Panc1 (cell line): ENCODE measurements at places on chromosomes 16 and 17.

DNA sequence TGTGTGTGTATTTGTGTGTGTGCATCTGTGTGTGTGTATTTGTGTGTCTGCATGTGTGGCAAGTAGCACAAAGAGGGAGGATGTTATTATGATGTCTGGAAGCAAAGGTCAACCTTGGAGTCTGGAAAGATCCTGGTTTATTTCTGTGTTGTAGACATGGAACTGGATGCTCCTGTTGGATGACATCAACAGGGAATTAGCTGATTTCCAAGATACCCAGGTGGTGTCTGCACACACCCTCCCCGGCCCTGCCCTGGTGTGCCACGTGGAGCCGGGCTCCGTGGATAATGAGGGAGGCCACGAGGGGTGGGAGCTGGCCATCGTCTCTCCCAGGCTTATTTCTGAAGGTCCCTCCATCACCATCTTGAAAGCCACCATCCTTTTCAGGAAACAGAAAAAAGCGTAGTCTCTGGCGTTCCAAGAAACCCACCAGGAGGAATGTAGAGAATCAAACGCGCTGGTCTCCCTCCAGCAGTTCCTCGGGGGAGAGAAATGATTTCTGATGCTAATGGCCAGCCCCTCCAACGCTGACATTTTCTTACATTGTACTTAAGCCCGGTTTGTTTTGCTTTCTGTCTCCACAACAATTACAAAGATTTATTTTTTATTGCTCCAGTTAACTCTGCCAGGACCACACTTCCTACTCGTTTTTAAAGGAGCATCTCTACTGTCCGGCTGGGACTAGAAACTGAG lies 93.3 kb downstream of the FOXL1 start:
- DNase-seq = no peak

DNA sequence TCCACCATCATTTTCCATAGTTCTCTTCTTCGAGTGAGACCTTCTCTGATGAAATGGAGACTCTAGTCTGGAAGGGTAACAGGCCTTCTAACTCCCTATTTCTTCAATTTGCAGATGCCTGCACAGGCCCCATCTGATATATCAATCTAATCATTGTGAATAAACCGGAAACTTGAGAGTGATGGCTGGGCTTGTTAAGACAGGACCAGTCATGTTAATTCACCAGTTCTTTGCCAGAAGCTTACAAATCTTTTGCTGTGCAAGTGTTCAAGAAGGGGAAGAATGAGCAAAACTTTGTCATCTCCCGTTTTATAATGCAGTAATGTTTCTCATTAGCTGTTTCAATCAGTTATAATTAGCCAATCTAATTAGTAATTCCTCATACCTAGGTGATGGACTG lies 1561.3 kb upstream of the GOT2 start:
- no peak for DNase-seq

- DNase-seq = no peak
Observed at GRCh38 chr16:85296859-85297660, 184.8 kb upstream of the CIBAR2 start.

- peak; percentile 42 for DNase-seq
Observed at GRCh38 chr16:57422026-57422944, 17.7 kb downstream of the CCL17 start.

- DNase-seq = no peak
Observed at GRCh38 chr17:48960834-48961515, 7.4 kb downstream of the GIP start.

- no peak for DNase-seq
Observed at GRCh38 chr17:21299981-21300600, 15.6 kb downstream of the MAP2K3 start.

GRCh38 chr17:55433629-55434422 lies 12.2 kb upstream of the MMD start:
- no peak for DNase-seq

GRCh38 chr17:78290721-78291120 lies 59.3 kb downstream of the TMEM235 start:
- DNase-seq = no peak

DNA sequence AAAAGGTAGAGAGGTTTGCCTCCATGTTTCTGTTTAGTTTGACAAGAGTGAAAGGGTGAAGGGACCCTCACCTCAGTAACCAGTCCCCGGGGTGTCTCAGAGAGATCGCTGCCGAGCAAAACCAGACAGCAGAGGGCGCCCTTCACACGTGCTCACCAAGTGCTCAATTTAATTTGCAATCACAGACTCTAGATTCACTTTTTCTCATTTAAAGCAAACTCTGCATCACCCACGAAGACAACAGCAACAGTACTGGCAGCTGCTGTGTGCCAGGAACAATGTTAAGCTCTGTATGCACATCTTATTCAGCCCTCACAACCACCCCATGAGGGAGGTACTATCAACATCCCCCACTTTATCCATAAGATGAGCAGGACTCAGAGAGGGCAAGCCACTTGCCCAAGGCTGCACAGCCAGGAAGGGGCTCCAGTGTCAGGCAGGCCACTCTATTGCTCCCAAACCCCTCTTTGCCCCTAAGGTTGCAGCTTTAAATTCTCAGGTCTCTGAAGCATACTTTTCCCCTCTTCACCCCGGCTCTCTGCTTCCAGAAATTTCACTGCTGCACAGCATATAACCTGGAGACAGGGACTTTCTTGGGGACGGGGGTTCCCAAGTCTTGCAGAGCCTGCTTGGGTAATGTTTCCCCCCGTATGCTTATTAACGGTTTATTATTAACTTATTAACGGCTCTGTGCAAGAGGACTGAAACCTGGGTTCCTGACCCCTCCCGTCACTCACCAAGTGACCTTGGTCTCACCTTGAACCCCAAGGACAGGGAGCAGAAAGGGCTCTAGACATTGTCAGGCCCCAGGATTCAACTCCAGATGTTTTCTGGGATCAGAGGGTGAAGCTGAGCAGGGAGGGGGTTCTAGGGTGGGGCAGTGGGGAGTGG lies 70.9 kb downstream of the CNGB1 start:
- DNase-seq = peak; percentile 36

DNA sequence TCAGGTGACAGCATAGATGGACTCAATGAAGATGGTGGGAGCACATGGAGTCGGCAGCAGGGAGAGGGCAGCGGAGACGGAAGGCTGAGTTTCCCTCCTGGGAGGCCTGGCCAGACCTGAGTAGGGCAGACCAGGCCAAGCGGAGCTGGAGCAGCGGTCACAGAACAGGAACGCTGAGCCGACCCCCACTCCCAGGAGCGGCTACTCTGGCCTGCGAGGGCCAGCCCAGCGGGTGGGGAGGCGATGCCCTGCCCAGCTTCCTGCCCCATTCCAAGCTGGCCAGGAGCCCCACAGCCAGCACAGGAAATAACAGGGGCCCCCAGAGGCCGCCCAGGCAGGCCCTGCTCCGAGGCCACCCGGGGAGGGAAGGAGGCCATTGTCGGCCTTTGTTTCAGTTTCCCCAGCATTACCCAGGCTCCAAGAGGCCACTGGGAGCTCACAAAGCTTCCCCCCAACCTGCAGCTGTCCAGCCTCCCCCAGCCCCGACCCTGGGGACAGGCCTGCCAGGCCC lies 79.8 kb downstream of the ZNF423 start:
- DNase-seq = no peak

DNA sequence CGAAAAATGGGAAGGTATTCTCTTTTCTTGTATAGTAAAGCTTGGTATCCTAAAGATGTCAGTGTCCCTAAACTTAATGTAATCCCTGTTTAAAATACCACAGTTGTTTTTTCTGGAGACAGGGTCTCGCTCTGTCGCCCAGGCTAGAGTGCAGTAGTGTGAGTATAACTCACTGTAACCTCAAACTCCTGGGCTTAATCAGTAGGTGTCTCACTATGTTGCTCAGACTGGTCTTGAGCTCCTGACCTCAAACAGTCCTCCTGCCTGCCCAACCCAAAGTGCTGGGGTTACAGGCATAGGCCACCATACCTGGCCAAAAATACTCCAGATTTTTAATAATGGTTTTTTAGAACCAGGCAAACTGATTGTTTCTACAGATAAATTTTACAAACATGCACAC lies 8.2 kb downstream of the DCAF7 start:
- no peak for DNase-seq

DNA sequence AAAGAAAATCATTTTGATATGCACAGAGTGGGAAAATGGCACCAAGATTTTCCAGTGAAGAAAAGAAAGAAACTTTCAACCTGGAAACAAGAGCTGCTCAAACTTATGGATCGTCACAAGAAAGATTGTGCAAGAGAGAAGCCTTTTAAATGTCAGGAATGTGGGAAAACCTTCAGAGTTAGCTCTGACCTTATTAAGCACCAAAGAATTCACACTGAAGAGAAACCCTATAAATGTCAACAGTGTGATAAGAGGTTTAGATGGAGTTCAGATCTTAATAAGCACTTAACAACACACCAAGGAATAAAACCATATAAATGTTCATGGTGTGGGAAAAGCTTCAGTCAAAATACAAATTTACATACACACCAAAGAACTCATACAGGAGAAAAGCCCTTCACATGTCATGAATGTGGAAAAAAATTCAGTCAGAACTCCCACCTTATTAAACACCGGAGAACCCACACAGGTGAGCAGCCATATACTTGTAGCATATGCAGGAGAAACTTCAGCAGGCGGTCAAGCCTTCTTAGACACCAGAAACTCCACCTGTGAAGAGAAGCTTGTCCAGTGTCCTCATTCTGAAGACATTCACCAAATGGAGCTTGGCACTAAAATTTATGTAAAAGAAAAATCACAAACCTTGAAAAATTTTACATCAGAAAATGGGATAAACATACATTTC lies 12.2 kb downstream of the ZNF75A start:
- DNase-seq = no peak

- DNase-seq = no peak
Observed at GRCh38 chr17:1644493-1645206, 882 bp downstream of the SCARF1 start.

GRCh38 chr16:4922721-4923342 lies 14.1 kb downstream of the PPL start:
- DNase-seq = no peak

DNA sequence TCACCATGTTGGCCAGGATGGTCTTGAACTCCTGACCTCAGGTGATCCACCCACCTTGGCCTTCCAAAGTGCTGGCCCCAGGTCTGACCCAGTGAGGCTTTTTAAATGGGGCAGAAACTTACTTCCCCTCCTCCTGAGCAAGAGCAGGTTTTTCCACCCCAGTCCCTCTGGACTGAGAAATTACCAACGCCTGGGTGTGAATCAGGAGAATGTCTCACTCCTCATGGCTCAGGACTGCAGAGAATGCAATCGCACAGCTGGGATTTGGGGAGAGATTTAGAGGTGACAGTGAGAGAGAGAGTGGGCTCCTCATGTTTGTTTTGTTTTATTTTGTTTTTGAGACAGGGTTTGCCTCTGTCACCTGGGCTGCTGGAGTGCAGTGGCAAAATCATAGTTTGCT lies 203.6 kb downstream of the RAB11FIP4 start:
- no peak for DNase-seq

DNA sequence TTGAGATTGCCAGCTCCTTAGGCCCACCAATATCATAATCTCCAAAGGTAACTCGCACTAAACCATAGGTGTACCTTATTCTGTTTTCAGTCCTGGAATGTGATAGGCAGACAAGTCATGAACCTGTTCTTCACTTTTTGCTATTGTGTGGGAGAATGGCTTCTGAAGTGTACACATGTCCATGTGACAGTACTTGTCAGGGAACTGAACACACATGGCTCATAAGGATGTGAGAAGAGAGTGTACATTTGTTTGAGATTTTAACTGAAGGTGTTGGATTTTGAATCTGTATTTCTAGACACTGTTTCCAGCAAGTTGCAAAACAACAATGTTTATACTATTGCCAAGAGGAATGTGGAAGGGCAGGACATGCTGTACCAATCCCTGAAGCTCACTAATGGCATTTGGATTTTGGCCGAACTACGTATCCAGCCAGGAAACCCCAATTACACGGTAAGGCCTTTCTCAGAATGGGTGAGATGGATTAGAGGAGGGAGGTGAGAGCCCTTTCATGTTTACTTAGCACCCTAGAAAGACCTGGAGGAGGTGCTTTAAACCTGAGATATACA lies 14.5 kb upstream of the RASL10B start:
- no peak for DNase-seq
